ENCODE measurements at places on chromosomes 6 and 20.

- DNase-seq = no peak
These were observed 34.9 kb upstream of the ARHGAP18 start for GRCh38 chr6:129744880-129745237.

DNA sequence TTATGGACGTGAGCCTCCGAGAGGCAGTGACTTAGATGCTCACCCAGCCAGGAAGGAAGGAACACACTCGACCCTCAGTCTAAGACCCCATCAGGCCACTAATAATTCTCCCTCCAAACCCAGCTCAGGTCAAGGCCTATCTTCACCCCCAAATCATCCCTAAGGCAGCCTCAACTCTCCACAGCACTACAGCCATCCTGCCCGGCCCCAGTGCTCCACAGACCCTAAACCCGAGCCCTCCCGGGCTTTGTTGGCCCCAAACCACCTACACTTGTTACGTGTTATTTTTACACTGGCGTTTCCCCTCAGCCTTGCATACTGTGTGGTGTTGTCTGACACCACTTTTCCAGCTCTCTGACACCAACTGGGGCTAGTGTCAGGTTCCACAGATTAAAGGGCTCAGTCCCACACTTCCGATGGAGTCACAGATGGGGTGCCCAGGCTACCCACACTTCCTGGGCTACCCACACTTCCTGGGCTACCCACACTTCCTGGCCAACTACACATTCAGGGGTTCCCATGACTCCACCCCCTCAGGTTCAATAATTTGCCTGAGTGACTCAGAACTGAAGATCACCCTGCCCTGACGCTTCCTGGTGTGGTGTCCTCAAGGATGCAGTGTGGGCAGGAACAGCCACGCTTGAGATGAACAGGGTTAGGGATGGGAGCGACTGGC is 25.3 kb downstream of the RBCK1 start:
- DNase-seq = peak; percentile 21

GRCh38 chr20:12153628-12154027 is 235.9 kb downstream of the BTBD3 start:
- no peak for DNase-seq

- DNase-seq = no peak
These were observed 84.7 kb downstream of the TASP1 start for GRCh38 chr20:13554076-13554475.

- DNase-seq = no peak
These were observed 119.0 kb upstream of the STMND1 start for GRCh38 chr6:16982807-16983206.

- DNase-seq = no peak
These were observed 13.4 kb downstream of the UBE2V1 start for GRCh38 chr20:50099565-50099991.

DNA sequence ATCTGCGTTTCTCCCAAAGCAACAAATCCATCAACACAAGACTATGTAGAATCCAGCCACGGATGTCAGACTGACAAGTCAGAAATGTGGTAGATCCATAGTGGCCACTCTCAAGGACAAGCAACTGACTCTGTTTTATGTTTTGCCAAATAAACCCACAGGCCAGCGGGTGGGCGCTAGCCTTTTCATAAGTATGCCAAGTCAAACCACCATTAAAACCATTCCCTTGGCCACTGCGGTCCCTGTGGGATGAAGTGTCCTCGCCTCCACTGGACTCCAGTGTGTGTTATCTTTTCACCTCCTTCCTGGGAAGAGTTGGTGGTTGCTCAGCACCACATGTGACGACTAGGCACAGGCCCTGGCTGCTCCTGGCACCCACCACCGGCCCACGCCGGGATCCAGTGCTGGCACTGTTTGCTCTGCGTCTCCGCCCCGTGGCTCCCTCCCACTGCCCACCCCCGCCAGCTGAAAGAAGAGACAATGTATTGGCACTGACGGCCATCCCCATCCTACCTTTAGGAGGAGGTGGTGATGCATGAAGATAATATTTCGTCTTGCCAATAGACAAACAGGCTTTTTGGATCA is 103.4 kb downstream of the FOXC1 start:
- no peak for DNase-seq

DNA sequence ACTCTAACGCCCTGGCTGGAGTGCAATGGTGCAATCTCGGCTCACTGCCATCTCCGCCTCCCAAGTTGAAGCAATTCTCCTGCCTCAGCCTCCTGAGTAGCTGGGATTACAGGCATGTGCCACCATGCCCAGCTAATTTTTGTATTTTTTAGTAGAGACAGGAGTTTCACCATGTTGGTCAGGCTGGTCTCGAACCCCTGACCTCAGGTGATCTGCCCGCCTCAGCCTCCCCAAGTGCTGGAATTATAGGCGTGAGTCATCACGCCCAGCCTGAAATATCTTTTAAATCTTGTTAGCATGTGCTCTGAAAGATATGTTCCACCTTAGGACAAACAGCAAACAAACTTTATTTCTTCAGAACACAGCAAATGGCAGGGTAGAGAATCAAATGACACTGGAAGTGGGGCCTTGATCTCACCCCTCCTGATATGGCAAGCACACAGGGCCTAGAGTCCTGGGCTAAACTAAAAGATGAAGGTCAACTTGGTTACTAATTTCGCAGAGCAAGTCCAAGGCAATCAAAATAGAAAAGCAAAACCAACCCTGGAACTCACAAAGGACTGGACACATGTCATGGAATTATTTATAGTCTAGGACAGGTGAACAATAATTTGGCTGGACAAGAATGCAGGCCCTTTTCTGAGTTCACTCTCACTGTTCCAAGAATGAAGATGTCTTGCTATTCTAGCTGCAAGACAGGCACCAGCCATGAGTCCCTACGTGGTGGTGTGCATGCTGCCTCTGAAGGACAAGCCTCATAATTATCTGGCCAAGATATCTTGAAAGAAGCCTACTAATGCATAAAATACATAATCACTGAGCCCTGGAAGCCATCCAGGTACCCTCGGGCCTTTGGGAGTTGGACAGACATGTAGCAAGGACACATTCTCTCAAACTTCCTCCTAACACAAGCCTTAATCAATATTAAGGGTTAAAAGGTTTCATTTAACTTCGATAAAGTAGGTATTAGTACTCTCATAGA is 35.6 kb downstream of the B4GALT5 start:
- DNase-seq = no peak

- DNase-seq = no peak
These were observed 214.3 kb upstream of the PLCB4 start for GRCh38 chr20:8854571-8854970.

- no peak for DNase-seq
These were observed 47.3 kb downstream of the KLHL31 start for GRCh38 chr6:53618219-53618618.
